ENCODE measurements at places on chromosomes 16 and 17.
A peak's percentile ranks its signal among the peaks of the same experiment; 100 is the strongest.

- no peak for DNase-seq
These were observed 9.5 kb downstream of the HOXB4 start for GRCh38 chr17:48568499-48569239.

GRCh38 chr16:1416521-1416941 is 2.0 kb upstream of the UNKL start:
- DNase-seq = no peak

DNA sequence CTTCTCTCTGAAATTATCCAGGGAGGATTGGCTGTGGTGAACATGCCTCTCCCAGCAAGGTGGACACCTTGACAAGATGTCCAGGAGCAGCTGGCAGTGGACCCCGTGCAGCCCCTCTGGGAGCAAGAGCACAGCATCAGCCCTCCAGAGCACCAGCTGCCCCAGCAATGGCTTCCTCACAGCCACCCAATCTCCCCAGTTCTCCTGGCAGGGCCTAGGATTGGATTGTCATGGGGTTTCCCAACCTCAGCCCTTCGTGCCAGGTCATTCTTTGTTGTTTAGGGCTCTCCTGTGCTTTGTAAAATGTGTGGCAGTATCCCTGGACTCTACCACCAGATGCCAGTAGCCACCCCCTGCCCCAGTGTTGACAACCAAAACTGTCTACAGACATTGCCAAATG is 1.8 kb upstream of the KRT36 start:
- no peak for DNase-seq

- DNase-seq = no peak
These were observed 64.5 kb upstream of the TANC2 start for GRCh38 chr17:62901544-62901943.

DNA sequence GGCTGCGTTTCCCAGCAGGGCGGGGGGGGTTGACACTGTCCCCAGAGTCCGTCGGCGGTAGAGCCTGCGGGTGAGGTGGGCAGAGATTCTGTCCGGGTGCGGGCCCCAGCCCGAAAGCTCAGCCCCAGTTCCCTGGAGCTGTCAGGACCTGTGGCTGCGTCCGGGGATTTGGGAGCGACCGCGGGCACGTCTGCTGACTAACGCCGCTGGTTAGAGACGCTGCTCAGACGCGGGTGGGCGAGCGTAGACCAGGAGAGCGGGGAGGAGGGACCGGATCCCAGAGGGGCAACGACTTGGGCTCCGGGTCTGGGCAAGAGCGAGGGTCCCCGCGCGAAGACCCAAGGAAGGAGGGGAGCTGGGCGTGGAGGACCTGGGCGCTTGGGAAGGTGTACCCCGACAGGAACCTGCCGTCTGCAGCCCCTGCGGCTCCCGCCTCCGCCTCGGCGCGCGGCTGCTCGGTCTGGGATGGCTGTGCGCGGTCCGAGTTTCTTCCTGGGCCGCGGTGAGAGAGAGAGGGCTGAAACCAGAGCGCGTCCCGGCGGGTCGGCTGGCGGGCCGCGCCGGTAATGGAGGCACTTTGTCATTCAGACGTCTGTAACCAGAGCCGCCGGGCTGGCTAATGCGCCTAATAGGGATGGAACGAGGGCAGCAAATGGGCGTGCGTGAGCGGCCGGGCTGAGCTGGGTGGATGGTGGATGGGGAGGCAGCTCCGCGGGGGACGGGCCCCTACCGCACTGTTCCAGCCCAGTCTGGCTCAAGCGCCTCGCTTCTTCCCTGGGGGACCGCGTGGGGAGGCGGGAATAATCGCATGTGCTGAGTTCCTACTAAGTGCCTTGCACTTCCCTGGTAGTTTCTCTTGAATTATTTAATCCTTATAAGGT is 2.3 kb downstream of the NGFR start:
- peak; percentile 19 for DNase-seq

GRCh38 chr16:55434000-55434399 is 45.0 kb upstream of the MMP2 start:
- DNase-seq = no peak

- DNase-seq = no peak
These were observed 911.6 kb upstream of the EEF2KMT start for GRCh38 chr16:6009151-6009550.

DNA sequence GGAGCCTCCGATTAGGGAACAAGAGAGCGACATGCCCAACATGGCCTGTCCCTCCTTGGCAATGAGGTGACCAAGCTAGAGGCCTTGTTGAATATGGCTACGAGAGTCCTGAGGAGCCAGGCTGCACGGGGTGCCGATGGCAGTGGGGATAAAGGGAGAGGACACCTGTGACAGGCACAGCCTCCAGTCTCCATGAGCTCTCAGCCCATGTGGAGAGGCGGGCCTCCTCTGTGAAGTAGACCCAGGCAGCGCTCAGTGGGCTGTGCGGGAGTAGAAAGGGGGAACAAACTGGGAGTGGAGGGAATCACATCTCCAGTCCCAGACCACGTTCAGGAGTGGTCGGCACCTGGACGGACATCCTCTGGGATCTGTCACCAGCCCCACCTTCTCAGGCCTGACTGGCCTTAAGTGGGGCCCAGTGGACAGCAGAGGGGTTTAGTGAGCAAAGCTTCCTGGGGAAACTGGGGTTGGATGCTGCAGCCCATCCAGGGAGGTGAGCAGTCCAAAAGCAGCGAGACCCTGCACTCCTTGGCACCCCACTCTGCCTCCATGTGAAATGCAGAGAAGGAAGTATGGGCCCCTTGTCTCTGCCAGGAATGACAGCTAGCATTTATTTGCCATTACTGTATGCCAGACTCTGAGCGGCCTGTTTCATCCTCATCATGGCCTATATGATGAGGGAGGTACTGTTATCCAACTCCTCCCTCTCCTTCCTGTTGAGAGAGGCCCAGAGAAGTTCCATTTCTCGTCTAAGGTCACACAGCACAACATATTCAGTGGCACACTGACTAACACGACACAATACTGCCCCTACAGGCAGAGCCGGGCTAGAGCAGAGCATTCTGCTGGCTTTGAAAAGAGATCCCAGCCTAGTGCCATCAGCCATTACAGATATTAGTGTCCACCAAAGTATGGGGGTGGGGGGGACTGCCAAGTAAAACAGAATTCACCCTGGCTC is 4.5 kb upstream of the TMEM92 start:
- DNase-seq = peak; percentile 84

DNA sequence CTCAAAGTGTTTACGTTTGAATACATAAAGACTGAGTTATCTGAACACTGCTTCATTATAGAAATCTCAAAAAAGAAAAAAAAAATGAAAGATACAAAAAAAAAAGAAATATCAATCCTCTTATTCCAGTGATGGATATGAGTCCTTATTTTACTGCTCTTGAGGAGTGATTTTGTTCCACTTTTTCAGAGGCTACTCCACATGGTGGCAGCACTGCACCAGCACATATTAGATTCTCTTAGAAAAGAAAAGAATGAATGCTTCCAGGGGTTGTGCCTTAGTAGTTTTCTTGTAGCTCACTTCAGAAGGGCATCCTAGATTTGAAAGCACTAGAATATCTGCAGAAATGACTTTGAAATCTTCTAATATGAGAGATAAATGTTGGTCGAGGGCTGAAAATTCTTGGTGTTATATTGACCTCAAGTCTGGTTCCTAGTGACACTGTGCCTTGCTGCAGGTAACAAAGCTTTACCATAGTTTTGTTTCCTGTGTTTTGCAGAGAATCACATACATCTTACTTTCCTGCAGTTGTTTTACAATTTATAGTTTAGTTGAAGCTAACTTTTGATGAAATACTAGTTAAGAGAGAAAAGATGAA is 25.9 kb downstream of the AP2B1 start:
- peak; percentile 47 for DNase-seq
